ENCODE measurements at places on chromosomes 5 and 9. TPM values are rescaled to one million over a fixed set of nuclear protein-coding genes. Genes with fewer than 3 reads are reported as not detected.

The HDHD3 gene
- total RNA-seq = 16.5 TPM

The IQGAP2 gene
- 124 TPM for total RNA-seq

DNA sequence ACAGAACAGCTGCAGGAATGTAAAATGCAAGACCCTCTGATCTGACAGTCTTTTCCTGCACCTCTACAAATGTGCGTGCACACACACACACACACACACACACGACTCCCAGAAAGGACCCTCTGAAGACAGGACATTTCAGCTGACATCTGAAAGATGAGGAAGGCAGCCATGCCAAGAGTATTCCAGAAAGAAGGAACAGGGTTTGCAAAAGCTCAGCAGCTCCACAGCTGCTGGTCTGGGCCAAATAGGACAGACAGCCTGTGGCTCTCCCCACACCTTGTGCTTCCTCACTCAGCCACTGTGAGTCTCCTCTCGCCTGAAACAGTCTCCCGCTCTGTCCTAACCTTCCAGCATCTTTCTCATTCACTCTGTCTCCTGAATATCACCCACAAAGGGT, 189.0 kb downstream of the PALM2AKAP2 start:
- peaks cover 60% of the 10 kb centered on the region for H3K4me1 ChIP-seq
- no peak overlapping the region for H3K4me3 ChIP-seq
- H3K36me3 ChIP-seq = peaks cover 8% of the 10 kb centered on the region
- H3K27me3 ChIP-seq = peaks cover 7% of the 10 kb centered on the region

- no peaks in the 10 kb centered on the region for H3K36me3 ChIP-seq
- no peaks in the 10 kb centered on the region for H3K27me3 ChIP-seq
- no peak overlapping the region for H3K4me3 ChIP-seq
- no peak overlapping the region for H3K27ac ChIP-seq
- H3K4me1 ChIP-seq = no peaks in the 10 kb centered on the region
Measured at GRCh38 chr5:167999182-167999581, 292.3 kb upstream of the WWC1 start.

DNA sequence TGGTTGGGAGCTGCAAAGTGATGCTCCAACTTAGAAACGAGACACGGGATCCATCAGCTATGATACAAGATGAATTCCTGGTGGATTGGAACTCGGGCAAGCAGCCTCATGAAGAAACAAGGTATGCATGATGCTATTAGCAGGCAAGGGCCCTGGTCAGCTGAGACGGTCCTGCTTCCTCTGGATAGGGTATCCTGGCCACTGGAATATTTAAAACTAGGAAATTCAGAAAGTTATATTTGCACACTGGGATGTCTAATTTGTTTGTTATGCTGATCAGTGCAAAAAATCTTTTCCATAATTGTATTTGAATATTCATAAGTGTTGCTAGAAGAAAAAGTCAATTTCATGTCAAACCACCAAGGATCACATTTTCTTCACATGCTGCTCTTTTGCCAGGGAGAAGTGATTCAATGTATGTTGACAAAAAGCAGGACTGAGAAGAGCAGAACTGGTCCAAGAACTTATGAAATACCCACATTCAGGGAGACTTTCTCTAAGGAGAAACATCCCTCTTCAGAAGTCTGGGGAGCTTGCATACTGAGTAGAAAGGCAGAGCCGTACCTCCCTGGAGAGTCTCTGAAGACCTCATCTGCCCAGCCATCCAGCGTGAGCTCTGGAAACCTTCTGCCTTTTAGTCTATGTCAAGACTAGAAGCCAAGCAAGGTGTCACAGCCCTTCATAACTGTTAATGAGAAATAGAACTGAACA, 6.7 kb upstream of the NXNL2 start:
- H3K4me3 ChIP-seq = no peak overlapping the region
- no peaks in the 10 kb centered on the region for H3K36me3 ChIP-seq
- H3K4me1 ChIP-seq = peaks cover 3% of the 10 kb centered on the region
- H3K27ac ChIP-seq = no peak overlapping the region
- peaks cover 21% of the 10 kb centered on the region for H3K27me3 ChIP-seq

DNA sequence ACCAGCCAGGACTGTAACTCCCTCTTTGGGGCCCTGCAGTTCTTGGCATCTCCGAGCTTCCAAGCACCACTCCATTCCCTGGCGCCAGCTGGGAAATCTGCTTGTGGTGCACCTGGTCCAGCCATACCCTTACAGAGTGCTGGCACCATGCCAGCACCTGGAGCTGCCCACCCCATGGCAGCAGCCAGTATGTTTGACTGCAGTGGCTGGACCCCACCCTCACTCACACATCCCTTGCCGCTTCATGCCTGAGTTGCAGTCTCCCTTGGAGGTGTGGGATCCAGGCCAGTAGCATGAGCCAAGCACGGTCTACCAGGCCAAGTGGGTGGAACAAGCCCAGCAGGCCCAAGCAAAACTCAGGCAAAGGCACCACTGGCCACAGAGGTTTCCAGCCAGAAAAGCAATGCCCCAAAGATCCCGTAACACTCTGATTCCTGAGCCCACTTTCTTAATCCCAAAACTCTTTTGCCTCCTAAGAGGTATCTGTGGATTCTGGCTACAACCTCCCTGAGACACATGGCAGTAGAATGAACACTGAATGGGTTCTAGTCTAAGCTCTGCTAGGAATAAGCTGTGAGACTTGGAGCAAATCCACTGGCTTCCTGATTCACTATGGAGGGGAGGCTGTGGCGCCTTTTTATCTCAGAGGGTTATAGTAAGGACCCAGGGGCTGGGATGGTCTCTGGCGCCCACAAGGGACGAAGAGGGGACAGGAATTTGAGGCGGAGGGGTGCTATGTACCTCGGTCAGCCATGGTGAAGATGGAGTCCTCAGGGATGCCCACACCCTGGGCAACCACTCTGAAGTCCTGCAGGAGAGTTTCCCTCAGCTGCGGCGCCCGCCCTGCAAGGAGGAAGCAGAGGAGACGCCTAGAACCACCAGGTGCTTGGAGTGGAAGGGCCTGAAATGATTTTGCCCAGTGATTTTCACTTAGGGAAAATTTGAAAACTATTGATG, 5.6 kb downstream of the AMBP start:
- no peak overlapping the region for H3K4me3 ChIP-seq
- no peaks in the 10 kb centered on the region for H3K4me1 ChIP-seq
- DNase-seq = no peak
- no peaks in the 10 kb centered on the region for H3K36me3 ChIP-seq

DNA sequence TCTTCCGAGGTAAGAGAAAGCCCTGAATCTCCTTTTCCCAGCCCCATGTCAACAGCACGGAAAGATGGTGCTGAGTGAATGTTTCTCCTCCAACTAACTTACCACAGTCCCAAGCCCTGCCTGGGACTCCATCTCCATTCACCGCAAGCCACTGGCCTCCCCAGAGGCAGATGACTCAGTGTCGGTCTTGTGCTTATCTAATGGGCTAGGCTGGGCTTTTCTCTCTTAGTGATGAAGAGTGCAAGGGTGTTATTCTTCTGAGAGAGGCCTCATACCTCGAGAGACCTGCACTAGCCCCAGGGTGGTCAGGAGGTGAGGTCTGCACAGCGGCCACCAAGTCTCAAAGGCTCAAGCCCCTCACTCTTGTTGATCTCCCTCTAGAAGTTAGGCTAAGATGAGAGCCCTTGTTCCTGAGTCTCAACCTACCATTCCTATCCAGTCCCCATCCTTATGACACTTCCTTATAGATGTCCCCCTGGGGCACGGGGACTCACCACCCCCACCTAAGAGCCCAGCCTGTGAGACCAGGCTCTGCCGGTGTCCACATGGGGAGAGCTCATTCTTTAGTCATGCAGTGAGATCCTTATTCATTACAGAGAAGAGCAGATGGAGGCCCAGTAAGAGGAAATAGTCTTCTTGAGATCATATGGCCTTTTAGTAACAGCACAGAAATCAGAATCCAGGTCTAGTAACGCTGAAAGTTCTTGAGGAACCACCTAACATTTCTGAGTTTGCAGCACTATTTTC, 127.0 kb downstream of the SAXO1 start:
- no peaks in the 10 kb centered on the region for H3K4me1 ChIP-seq
- no peak overlapping the region for H3K4me3 ChIP-seq
- no peak for DNase-seq
- H3K27ac ChIP-seq = no peak overlapping the region
- no peaks in the 10 kb centered on the region for H3K36me3 ChIP-seq
- H3K27me3 ChIP-seq = peaks cover 9% of the 10 kb centered on the region

The LCN2 gene
- not detected for total RNA-seq

GRCh38 chr9:107502464-107502863, 12.9 kb upstream of the KLF4 start:
- no peaks in the 10 kb centered on the region for H3K4me1 ChIP-seq
- H3K27me3 ChIP-seq = peaks cover 2% of the 10 kb centered on the region
- H3K27ac ChIP-seq = no peak overlapping the region
- no peak overlapping the region for H3K4me3 ChIP-seq

The CCDC180 gene
- 3.3 TPM for total RNA-seq

The RETREG1 gene
- total RNA-seq = 17.3 TPM

GRCh38 chr9:117205806-117206205, 209.1 kb downstream of the ASTN2 start:
- no peaks in the 10 kb centered on the region for H3K4me1 ChIP-seq
- no peaks in the 10 kb centered on the region for H3K36me3 ChIP-seq
- H3K27ac ChIP-seq = no peak overlapping the region
- no peak for DNase-seq
- H3K4me3 ChIP-seq = no peak overlapping the region

DNA sequence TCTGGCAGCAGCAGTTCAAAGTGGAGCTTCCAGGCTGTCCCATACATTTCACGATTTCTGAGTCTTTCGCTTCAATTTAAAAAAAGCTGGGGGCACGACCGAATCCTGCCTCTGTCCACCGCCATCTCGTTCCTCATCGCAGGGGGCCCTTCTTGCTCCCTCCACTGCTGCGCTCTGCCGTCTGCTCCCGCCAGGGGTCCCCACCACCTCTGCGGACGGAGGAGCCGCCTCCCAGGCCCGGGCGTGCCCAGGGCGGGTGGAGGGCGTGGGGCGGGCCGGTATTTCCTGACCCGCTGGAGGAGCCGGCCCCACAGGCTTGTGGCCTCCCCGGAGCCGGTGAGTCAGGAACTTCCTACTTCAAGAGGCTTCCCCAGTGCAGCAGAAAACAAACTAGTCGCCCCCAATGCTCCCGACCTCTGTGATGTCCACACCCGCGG, 50.4 kb downstream of the USP20 start:
- no peaks in the 10 kb centered on the region for H3K27me3 ChIP-seq
- H3K27ac ChIP-seq = peak overlapping the region; percentile 100
- peak overlapping the region; percentile 80 for H3K4me3 ChIP-seq
- peaks cover 62% of the 10 kb centered on the region for H3K4me1 ChIP-seq
- H3K36me3 ChIP-seq = peaks cover 50% of the 10 kb centered on the region

- peaks cover 10% of the 10 kb centered on the region for H3K4me1 ChIP-seq
- H3K4me3 ChIP-seq = no peak overlapping the region
- no peak for DNase-seq
- no peaks in the 10 kb centered on the region for H3K27me3 ChIP-seq
- no peak overlapping the region for H3K27ac ChIP-seq
Measured at GRCh38 chr5:33457126-33457525, 16.4 kb downstream of the TARS1 start.

The PCDHB11 gene
- not detected for total RNA-seq

DNA sequence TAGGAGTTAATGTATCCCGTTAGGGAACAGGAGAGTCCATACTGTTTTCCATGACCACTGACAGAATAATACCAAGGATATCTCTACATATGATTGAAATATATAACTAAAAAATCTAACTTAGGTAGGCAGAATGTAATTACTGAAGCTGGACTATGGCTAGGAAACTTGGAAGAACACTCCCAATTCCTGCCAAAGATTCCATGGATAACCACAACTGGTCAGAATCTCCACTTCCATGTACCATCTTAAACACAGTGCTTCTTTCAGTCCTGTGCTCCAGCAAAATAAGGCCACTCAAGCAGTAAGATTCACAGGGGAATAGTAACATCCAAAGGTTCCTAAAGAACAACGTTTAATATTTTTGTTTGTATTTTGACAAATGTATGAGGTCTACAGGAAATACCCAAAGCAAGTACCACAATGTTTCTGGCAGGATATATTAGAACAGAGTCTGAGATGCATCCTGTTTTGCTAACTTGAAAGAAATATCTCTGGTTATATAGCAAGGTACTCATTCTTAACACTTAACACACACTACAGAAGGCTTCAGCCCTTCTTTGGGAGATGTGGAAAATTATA, 295.0 kb downstream of the ADAMTS6 start:
- H3K4me1 ChIP-seq = peaks cover 9% of the 10 kb centered on the region
- no peak overlapping the region for H3K4me3 ChIP-seq
- H3K27me3 ChIP-seq = no peaks in the 10 kb centered on the region
- no peak for DNase-seq
- H3K27ac ChIP-seq = no peak overlapping the region

- H3K4me3 ChIP-seq = no peak overlapping the region
- DNase-seq = no peak
- peaks cover 25% of the 10 kb centered on the region for H3K27me3 ChIP-seq
- no peaks in the 10 kb centered on the region for H3K36me3 ChIP-seq
- H3K27ac ChIP-seq = no peak overlapping the region
- peaks cover 10% of the 10 kb centered on the region for H3K4me1 ChIP-seq
Measured at GRCh38 chr9:122124048-122124447, 30.9 kb upstream of the TTLL11 start.

All from activated CD4-positive, alpha-beta memory T cell treated with anti-CD3 and anti-CD28 coated beads, Interleukin-2, amount 10 ng/mL, durations not matched to agents 7 days and 5 days (primary cell).